ENCODE measurements at places on chromosomes 13 and 19.

DNA sequence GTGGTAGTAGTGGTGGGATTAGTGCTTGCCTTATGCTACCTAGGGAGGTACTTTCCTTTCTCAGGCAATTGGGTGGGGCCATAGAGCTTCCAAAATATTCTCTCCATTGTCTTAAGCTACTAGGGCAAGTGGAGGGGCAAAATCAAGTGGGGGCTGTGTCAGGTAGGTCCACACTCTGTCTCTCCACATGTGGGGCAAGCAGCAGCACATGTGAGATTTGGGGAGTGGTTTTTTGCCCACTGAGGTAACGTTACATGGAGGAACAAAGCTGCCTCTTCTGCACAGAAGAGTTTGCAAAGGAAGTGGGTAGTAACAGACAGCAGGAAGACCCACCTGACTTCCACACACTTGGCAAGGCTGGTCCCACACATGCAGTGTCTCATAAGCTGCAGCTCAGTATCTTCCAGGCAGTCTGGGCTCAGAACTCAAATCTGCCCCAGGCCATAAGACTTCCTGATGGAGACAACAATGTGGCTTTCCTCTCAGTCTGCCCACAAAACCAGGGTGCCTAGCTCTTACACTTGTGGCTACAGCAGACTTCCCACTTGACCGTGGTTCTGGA lies 1581.5 kb upstream of the PCDH20 start:
- DNase-seq: no peak

- DNase-seq: no peak
Measured at GRCh38 chr19:39212375-39212742, 8.3 kb upstream of the SYCN start.

DNA sequence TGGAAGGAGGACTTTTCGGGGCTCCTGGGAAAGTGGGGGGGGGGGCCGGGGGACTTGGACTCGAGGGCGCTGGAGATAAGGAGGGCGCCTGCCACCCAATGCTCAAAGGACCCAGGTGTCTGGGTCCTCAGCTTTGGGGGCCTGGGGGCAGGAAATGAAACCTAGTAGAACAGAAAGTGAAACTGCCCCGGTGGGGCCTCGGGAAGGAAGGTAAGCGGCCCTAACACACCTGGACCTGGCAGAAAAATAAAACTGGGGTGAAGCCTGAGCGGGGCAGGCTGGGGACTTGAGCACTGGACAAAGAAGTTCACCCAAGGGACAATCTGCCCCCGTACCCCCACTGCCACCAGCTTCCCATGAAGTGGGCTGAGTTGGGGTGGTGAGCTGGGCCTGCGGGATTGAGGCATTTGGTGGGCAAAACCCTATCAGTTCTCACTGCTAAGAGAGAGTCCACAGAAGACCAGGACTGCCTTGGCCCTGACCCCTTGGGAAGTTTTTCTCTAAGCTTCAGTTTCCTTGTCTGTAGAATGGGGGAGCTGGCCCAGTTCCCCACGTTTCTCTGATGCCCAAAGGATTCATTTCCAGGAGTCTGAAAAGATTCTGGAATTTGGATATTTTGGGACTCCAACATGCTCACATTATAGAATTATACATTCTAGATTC lies 2.3 kb downstream of the PRKD2 start:
- DNase-seq: no peak

DNA sequence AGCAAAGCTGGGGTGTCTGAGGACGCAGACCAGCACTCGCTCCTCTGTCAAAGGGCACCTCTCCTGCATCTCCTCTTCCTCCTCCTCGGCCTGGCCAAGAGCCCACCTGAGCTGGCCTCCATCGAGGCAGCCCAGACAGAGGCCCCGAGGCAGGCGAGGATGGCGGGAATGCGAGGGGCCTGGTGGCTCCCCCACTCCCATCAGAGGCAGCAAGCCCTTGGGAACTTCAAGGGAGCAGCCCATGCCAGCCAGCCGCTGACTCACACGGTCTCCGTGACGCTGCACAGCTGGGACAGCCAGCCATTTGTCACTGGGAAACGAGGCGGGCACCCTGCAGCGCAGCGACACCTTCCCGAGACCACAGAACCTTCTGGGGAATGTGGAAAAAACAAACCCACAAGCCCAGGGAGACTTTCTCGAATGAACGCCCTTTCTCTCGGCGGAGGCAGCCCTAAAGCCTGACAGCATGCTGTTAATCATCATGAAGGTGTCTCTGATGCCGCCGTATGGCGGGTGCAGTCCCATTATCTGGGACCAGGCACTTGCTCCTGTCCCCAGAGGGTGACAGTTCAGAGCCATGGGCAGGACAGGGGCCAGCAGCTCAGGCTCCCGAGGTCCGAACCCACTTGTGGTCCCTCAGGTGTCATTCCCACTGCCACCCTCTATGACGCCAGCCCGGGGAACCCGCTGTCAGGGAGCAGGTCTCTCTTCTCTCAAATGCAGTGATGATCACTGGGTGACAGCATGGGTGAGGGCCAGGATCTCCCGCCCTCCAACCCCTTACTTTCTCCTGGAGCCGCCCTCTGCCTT lies 53.0 kb downstream of the PEPD start:
- DNase-seq: no peak

- no peak for DNase-seq
Measured at GRCh38 chr13:109938255-109938936, 152.0 kb upstream of the IRS2 start.

DNA sequence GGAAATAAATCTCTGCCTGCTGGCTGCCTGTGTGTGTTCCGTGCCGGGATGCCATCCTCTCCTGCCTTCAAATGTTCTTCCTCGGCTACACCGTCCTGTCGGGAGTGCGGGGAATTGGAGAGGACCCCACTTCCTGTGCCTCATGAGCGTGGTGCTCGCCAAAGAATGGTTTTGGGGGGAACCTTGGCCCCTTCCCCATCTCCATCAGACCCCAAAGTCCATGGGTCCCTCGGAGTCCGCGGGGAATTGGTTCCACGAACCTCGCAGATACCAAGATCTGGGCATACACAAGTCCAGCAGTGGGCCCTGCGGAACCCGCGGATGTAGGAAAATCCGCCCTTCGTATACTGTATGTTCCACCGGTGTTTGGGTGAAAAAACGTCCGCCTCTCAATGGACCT lies 2.3 kb upstream of the ZNF865 start:
- DNase-seq: no peak

DNA sequence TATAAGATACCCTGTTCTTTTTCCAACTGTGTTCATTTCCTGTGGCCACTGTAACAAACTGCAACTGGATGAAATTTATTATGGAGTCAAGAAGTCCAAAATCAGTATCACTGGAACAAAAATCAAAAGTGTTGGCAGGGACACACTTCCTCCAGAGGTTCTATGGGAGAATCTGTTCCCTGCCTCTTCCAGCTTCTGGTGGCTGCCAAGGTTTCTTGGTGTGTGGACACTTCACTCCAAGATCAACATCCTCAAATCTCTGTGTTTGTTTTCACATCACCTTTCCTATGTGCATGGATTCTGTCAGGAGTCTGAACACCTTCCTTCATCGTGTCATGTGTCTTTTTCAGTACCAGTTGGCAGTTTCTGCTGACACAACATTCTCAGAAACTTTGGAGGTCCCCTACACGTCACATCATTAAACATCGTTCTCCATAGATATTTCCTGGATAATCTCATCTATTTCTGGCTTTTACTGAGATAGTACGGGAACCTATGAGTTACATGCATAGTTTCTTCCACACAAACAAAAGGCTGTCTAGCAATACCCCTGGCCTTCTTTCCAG lies 15.2 kb upstream of the EFNB2 start:
- DNase-seq: no peak

DNA sequence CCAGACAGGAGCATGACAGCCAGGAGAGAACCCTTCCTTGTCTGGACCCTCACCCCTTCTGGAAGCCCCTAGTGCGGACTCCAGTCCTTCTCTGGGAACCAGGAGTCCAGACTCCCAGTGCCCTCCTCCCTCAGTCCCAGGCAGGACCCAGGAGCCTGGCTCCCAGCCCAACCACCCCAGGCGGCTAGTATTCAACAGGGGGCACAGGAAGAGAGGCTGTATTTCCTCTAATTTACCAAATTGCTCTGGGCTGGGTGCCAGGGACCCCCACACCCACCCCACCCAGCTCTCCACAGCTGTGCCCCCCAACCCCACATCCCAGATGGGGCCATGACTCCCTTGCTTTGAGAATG lies 3.3 kb downstream of the GRIN2D start:
- DNase-seq: no peak

DNA sequence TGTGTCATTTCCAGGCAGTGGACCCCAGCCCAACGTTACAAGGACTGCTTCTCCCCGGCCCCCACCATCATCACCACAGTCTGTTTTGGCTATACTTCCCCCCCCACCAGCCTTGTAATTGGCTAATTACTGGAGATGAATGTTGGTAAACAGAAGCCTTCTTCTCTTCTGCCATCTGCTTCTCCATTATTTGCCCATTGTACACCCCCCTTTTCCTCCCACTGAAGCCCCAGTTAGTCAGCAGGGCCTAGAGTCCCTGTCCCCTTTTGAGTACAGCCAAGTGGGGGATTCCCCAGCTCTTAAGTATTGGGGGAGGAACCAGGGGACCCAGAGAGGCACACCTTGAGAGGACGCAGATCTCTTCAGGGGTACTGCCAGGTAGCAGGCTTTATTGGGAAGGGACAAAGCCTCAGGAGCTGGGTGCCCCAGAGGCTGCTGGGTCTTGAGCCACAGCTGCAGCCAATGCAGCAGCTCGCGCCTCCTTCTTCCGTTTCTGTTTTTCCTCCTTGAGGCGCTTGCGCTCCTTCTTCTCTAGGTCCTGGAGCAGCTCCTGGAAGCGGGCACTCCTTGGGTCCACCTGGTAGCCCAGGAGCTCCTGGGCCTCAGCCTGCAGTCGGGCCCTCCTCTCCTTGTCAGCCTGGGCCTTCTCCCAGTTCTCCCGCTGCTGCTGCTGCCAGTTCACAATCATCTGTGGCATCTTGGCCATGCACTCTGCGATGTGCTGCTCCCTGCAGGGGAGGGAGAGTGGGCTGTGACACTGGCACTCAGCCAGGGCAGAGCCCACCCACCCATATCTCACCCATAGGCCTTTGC lies 3.0 kb downstream of the GADD45GIP1 start:
- no peak for DNase-seq

DNA sequence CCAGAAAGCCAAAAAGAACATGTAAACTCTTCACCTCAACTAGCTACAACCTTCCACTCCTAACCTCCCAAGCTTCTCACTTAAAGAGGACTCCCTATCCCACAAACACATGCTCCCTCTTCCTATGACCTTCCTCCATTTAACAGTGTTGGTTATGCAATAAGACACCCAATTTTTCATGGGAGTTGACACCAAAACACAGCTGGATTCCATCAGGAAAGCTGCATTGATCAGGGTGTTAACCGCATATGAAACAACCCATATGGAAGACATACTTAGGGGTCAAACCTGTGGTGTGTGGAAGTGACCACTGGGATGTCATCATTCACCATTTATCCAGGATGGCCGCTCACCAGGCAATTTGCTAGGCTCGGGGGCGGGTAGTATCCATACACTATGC lies 21.9 kb downstream of the ZNF473 start:
- DNase-seq: no peak

DNA sequence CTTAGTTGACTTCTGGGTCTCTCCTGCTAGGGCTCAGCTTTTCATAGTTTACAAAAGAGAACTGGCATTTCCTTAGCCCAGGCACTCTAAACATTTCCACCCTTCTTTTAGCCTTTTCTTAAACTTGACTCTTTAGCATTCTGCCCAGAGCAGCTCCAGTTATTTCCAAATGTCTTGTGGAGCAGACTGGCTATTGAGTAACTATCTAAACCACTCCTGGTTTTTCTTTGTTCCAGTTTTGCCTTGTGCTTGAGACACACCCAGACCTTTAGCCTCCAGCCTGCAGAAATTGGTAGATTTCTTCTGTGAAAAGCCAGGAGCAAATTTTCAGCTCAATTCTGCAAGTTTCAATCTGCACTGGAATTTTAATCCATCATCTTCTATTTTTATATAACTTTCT lies 1813.1 kb downstream of the OLFM4 start:
- DNase-seq: no peak

DNA sequence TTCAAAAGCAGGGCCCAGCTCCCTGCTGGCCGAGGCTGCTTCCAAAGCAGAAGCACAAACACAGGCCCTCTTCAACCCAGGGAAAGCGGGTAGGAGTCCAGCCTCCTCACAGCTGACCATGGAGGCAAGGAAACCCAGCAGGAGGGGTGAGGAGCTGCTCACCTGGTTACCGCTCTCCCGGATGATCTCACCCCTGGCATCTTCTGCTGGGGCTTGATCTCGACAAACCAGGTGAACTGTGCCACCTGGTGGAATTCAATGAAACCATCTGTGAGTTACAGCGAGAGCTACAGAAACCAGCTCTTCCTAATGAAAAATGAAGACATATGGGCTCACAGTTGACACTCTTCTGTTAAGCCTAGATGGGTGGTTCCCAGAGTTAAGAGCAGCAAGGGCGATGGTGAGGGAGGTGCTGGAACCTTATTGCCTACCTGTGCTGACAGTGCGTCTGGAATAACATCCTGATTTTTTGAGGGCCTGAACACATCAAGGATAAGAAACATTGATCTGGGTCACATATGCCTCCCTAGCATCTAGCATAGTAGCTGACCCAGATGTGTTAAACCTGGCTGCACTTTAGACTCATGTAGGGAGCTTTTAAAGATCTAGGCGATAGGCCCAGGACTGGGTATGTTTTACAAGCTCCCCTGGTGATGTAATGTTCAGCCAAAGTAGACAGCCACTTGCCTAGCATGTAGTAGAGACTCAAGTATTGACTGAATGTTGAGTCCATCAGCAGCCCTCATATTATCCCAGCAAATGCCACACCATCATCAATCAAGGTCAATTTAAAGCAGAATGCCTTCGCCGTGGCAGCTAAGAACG lies 6.1 kb downstream of the DHRS12 start:
- peak; percentile 56 for DNase-seq

- peak; percentile 24 for DNase-seq
Measured at GRCh38 chr13:37481011-37481884, 117.3 kb downstream of the POSTN start.

DNA sequence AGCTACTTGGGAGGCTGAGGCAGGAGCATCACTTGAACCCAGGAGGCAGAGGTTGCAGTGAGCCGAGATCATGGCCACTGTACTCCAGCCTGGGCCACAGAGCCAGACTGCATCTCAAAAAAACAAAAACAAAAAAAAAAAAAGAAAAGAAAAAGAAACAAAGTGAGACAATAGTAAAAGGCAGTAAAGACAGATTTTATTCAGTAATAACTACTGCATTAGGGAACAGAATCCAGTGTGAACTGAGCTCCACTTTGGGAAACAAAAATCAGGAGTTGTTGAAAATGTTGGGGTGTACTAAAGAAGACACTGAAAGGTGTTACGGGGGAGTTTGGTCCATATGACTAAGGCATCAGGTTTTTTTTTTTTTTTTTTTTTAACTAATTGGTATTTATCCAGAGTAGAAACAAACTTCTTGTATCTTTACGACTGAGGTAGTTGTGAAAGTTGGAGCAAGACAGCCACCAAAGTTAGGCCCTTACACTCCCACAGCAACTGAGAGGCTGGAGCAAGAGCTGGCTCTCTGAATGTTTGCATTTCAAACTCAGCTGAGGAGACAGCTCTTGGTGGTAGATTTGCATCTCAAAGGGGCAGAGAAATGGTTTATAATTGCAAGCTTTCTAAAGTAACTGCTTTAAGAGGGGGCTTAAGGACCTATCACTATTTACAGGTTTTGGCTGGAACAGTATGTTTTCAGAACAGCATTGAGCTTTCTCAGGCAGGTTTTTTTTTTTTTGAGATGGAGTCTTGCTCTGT lies 24.2 kb downstream of the ZNF607 start:
- no peak for DNase-seq

Data from NCI-H2081 treated with DMSO at 0.1 percent for 48 hours (cell line).